ENCODE measurements at places on chromosomes 4 and X.

DNA sequence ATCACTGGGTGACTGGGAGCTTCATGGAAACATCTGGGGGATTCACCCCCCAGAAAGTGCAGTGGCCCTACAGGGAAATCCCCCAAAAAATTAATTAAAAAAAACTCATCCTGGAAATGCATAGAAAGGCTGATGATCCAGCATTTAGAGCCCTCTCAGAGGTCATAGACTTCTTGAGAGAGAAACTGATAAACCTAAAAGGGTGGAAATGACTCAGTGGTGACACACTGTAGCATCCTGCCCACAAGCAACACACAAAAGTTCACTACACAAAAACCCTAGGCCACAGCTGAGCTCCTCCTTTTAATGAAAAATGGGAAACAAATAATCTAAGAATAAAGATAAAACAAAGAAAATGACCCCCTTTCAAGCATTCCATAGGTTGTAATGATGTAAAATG is 911.5 kb downstream of the GLUD2 start:
- DNase-seq = no peak

GRCh38 chrX:123311486-123311885 is 127.4 kb downstream of the GRIA3 start:
- no peak for DNase-seq

DNA sequence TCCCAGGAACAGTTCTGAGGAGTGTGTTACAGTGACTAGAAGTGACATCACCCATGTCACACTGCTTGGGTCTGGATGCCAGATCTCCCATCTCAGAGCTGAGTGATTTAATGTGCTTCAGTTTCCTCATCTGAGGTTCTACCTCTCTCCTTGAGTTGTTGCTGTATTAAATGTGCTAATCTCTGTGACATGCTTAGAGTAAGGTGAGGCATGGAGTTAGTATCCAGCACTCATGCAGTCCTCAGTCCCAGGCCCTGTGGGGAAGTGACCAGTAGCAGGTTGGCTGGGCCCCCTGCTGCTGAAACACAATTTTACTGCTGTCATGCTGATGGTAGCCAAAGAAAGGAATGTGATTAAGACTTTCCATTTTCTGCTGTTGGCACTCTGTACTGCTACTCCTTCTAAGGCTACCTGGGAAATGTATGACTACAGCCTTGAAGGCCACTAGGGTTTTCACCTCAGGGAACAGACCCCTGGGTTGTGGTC is 639.6 kb downstream of the MID1IP1 start:
- DNase-seq = no peak

DNA sequence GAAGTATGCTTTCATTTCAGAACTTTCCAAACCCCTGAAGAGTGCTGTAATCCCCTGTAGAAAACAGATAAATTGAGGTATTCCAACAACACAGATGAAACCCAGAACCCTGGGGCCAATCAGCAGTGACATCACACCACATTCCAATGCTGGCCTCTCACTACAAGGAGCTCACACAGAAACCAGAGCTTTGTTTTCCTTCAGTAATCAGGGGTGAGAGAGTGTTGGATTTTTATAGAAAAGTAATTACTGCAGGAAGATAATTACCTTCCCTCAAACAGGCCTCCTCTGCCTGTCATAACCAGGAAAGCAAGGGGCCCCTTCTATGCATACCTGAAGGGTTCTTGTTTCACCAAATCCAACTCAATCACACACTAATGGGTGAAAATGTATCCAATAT is 246.2 kb downstream of the SCFD2 start:
- DNase-seq = no peak

- DNase-seq = peak; percentile 9
Observed at GRCh38 chrX:133921764-133922389, 63.5 kb downstream of the GPC3 start.

- no peak for DNase-seq
Observed at GRCh38 chr4:143358923-143359643, 22.4 kb downstream of the GAB1 start.

DNA sequence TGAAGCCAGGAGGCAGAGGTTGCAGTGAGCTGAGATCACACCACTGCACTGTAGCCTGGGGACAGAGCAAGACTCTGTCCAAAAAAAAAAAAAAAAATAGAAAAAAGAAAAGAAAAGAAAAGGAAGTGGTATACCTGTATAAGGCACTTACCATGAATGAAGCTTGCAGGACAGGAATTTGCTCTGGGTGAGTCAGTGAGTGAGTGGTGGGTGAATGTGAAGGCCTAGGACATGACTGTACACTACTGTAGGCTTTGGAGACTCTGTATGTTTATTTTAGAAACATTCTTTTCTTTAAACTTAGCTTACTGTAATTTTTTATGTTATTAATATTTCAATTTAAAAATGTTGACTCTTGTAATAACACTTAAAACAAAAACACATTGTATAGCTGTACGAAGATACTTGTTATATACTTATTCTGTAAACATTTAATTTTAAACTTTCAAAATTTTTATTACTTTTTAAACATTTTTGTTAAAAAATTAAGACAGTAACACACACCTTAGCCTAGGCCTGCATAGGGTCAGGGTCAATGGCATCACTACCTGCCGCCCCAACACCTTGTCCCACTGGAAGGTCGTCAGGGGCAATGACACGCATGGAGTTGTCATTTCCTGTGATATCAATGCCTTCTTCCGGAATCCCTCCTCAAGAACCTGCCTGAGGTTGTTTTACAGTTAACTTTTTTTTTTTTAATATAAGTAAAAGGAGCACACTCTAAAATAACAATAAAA is 78.7 kb downstream of the CLNK start:
- no peak for DNase-seq

DNA sequence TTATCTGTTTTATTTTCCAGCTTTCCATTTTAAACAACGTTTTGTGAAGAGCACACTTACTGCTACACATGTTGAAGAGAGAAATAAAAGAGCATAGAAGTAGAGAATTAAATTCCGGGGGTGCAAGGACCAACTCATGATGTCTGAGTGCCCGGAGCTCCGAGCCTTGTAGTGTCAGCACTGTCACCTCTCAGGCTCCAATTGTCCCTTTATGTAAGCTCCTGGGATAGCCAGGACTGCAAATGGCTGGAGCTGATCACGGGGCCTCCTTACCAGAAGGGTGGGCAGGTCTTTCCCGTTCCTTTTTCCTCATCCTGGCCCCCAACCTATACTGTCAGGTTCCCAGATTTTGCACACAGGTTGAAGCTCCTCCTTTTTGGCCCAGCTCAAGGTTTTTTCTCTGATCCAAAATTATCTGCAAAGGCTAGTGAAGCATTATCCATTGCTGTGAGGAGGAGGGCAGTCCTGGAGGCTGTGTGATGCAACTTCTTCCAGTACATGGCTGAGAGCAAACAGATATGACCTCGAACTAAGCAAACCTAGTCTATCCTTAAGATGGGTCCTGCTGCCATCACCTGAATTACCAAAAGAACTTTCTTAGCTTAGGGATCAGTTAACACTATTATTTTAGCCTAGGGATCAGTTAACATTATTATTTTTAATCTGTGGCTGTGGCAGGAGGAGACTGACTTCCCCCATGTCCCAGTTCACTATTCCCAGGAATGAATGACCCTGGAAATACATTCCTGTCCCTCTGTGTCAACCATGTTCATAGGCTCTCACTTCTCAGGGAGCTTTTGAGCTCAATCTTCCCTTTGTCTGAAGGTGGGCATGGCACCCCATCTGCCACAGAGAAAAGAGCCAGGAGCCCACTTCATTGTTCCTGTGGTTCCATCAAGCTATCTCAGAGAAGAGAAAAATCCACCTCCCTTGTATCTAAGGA is at the start of gene FGG:
TSS of gene FGG (minus strand) at position 185 of the 943 bp plus-strand sequence. CDS start at position 138, 47 bp downstream.
- no peak for DNase-seq
